Kidney (tissue), 22 donors: ENCODE measurements at places on chromosomes 7 and 10. TPM values are rescaled to one million over a fixed set of nuclear protein-coding genes. Genes with fewer than 3 reads are reported as not detected.

DNA sequence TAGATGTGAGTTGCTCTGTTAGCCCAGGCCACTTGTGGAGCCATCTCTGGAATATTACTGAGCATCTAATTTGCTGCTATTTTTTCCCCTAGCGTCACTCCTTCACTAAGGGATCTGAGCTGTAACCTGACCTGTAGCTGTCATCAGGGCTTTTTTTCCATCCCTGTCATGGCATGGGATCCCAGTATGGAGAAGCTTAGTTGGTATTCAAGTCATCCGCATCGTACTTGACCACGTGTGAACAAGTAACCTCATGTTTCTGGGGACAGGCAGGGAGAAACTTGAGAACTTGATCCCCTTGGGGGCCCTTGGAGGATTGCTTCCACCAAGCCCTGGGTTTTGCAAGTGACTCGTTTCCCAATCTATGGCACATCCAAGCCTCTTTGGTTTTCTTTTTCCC is 474.4 kb upstream of the GALNT17 start:
- no peak for DNase-seq

- DNase-seq: no peak
These were observed 41.2 kb downstream of the PDZD8 start for GRCh38 chr10:117334066-117334465.

- no peak for DNase-seq
These were observed 61.3 kb downstream of the TACC2 start for GRCh38 chr10:122050311-122050710.

- DNase-seq: no peak
These were observed 1.3 kb downstream of the HHEX start for GRCh38 chr10:92690915-92691590.

DNA sequence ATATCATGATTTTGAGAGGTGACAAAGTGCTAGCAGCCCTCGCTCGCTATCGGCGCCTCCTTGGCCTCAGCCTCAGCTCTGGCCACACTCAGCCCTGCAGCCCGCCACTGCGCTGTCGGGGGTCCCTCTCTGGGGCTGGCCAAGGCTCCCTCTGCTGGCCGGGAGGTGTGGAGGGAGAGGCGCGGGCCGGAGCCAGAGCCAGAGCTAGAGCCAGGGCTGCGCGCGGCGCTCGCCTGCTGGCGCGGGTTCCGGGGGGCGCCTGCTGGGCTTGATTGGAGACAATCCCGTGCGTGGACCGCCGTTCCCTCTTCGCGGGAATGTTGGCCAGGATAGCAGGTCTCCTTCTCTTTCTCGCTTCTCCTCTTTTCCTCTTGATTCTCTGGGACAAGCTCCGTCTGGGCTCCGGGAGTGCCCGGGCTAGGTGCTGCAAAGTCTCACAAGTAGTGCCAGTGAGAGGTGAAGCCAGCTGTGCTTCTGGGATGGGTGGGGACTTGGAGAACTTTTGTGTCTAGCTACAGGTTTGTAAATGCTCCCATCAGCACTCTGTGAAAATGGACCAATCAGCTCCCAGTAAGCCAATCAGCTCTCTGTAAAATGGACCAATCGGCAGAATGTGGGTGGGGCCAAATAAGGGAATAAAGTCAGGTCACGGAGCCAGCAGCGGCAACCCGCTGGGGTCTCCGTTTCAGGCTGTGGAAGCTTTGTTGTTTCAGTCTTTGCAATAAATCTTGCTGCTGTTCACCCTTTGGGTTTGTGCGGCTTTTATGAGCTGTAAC is 43.4 kb upstream of the ELMO1 start:
- no peak for DNase-seq

DNA sequence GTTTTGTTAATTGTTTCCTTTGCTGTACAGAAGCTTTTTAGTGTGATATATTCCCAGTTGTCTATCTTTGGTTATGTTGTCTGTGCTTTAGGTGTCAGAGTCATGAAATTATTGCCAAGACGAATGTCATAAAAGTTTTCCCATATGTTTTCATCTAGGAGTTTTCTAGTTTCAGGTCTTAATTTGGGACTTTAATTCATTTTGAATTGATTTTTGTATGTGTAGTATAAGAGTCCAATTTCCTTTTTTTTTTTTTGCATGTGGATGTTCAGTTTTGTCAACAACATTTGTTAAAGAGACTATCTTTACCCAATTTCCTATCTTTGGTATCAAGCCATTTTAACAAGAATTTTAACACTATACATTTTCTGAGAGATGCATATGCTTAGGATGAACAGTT is 432.2 kb downstream of the CNTNAP2 start:
- DNase-seq: no peak

DNA sequence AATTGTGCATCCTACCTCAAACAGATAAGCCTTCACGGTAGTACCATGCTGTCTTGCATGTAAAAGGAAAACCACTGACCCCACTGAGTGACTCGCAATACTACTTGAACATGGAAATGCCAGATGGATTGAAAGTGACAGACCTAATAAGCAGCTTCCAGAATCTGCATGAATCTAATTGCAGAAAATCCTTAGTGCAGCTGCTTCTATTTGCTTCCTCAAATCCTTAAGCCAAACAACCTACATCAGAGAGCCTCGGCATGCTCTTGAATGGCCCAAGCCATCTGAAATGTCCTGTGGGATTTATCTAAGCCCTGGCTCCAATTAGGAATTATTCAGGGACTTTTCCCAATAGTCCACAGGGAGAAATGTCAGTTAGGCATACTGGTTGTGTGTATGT is 509.5 kb upstream of the CELF2 start:
- DNase-seq: no peak

DNA sequence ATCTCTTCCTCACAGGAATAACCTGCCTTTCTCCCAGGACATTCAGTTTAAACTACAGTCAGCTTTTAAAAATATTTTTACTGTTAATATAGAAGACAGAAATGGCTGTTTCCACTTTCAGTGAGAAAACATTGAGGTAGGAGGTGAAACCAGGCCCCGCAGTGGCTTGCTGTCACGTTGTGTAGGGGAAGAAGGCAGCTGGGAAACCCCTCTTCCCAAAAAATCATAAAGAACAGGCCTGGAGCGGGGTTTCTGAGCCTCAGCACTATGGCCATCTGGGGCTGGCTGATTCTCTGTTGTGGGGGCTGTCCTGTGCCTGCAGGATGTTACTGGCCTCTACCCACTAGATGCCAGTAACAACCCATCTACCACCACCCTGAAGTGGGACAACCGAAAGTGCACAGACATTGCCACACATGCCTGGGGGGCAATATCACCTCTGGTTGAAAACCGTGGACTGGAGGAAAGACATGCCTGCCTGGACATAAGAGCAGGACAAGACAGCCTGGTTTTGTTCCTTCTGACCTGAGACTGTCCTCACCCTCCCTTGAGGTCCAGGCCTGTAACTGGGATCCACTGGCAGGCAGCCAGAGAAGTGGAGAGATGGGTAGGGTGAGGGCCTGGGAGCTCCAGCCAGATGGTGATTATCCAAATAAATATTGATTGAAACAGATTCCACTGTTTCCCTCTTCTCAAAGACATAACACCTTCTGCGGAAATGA is 43.9 kb downstream of the KCNH2 start:
- DNase-seq: no peak

DNA sequence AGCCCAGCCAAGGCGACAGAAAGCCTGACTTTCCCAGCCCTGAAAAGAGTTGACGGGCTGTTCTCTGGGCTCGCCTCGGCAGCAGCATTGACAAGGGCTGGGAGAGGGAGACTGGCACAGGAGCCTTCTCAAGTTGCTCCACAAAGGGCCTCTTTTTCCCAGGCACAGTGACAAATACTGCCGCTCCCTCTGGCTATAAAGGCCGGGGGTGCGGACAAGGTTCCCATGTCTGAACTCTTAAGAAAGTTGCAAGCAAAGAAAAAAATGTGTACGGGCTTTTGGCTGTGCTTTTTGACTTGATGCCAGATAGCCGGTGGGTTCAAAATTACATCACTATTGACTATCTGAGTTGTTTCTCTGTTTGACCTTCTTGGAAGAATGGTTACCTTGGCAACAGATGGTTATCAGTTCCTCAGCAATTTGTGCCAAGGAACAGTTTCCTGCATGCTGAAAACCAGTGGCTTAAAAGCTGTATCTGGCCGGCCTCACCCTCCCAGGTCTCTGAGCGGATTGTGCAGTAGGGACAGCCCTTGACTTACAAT is 115.9 kb upstream of the EEPD1 start:
- DNase-seq: peak; percentile 90

GRCh38 chr7:44110719-44111635 is 6.8 kb downstream of the AEBP1 start:
- no peak for DNase-seq

GRCh38 chr10:97483506-97483905 is 14.7 kb downstream of the MMS19 start:
- no peak for DNase-seq

DNA sequence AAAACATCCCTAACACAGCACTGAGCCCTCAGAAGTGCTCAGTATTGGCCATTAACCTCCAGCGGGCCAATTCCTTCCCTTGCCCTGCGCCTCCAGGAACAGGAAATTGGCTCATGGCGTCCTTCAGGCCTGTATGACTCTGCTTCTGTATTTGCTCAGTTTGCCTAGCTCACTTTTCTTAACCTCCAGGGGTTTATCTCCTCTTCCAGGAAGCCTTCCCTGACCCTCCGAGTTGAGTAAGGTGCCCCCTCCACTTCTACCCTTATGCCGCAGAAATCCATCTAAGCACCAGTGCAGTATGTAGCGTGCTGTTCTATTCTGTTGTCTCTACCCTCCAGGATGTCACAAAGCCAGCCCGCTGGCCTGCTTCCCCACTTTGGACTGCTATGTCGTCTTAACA is 1.1 kb upstream of the SFXN4 start:
- DNase-seq: no peak

- peak; percentile 93 for DNase-seq
These were observed 59.2 kb upstream of the MYL10 start for GRCh38 chr7:101688183-101688831.

DNA sequence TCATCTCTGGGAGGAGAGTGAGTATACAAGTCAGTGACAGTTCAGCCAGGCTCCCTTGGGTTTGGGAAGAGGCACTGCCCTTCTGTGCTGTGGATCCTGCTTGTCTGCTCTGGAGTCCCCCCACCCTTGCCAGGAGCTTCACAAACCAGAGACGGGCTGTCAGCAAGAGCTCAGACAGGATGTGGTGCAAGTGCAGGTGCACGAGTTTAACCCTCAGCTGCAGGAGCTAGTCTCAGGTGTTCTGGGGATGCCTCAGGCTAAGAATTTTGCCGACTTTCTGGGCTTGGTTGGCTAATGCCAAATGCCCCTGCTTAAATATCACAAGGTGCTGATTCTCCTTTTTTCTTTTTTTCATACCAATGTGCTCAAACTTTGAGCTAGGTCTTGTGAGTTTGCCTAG is 22.3 kb downstream of the ZNF783 start:
- DNase-seq: no peak

DNA sequence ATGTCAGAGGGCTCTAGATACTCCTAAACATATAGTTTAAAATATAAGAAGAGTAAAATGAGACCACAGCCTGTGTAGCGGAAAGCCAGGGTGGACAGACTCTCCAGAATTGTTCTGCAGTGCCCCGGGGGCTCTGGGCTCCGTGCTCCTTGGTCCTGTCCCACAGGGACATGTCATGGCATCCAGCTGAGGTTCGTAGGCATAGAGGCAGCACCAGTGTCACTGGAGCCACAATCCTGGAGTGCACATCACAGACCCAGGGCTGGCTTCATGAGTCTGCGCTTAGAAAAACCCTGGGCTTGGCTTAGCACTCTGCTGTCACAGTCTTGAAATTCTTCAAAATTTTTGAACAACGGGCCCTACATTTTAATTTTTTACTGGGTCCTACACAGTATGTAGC is 280.4 kb upstream of the ZNF32 start:
- no peak for DNase-seq

DNA sequence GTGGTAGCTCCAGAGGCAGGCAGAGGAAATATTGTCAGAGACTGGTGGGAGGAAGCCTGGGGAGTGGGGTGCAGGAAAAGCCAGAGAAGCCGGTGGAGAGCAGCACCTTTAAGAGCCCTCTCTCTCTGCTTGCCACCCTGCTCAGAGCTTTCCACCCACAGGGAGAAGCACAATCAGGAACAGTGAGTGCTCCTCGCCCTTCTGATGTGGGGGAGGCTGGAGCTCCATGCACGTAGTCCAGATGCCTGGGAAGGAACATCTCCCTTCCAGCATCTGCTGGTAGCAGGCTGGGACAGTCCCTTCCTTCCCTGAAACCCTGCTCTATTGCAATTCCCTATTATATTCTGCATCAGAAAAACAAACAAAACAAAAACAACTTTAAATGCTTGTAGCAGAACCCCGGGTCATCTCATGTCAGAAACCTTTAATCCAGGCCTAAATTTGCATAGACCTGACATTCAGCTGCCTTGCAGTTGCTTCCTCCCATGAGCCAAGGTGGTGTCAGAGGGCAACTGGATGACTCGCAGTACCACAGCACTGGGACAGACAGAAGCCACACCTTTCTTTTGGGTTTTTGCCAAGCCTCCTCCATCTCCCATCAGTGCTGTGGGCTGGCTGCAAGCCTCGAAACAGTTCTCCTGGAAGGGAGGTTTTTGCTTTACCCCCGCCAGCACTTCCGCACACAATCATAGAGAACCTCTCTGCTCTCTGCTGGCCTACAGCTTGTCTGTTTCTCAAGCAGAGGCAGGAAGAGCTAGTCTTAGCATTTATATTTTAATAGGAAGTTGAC is 13.1 kb downstream of the AVPI1 start:
- DNase-seq: no peak

GRCh38 chr10:87861566-87861952 is 1.8 kb downstream of the KLLN start:
- DNase-seq: no peak

DNA sequence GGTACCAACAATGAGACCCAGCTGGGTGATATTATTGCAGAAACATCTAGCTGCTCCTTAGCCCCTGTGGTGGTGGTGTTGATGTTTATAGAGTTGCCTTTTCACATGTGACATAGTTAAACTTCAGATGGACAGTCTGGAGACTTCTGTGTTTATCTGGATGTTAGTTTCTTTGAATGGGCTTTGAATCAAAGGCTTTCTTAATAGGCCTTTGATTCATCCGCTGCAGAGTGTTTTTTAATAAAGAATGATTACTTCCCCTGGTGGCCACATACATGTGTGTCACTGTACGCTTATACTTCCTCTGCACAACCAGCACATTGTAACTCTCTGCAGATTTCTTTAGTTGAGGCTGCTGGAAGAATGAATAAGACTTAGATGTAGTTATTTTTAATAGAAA is 221.0 kb downstream of the DYNC1I1 start:
- DNase-seq: no peak

GRCh38 chr10:124374535-124375352 is 44.0 kb downstream of the OAT start:
- no peak for DNase-seq

GRCh38 chr10:130983749-130984148 is 327.8 kb downstream of the TCERG1L start:
- DNase-seq: no peak

SH2D4B gene
- not detected for polyA plus RNA-seq

FKBP6 gene
- polyA plus RNA-seq: not detected

RADIL gene
- 1.7 TPM for polyA plus RNA-seq

POLR2J2 gene
- polyA plus RNA-seq: 0.62 TPM

TLX1 gene
- polyA plus RNA-seq: not detected

CALCR gene
- polyA plus RNA-seq: 0.97 TPM

GBX1 gene
- polyA plus RNA-seq: not detected

DPYSL4 gene
- not detected for polyA plus RNA-seq

HABP2 gene
- polyA plus RNA-seq: 27.4 TPM
